SK-N-SH treated with all-trans-retinoic acid at 6 μM for 48 hours (cell line): ENCODE measurements at places on chromosomes 5 and 9.
A peak's percentile ranks its signal among the peaks of the same experiment; 100 is the strongest.

- no peak for ATAC-seq
These were observed 423.7 kb downstream of the ANXA1 start for GRCh38 chr9:73575101-73576060.

DNA sequence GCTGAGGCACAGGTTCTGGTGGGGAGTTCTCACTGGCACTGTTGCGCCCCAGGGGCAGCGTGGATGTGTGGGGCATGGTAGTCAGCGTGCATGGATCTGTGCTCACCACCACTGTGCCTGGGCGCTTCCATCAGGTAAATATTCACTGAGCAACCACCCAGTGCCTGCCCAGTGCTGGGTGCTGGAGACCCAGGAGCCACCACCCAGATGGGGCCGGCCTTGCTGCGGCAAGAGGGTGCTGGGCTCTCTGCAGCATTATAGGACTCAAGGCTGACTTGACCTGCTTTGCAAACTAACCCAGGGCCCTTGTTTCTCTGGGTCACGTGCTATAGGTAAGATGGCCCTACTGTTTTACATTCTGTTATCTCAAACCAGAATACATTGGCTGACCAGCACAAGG is 60.5 kb downstream of the DAP start:
- ATAC-seq = no peak

- no peak; the same call in 2 of the 3 replicates for ATAC-seq
These were observed 41.8 kb downstream of the CAMSAP1 start for GRCh38 chr9:135865531-135865930.

DNA sequence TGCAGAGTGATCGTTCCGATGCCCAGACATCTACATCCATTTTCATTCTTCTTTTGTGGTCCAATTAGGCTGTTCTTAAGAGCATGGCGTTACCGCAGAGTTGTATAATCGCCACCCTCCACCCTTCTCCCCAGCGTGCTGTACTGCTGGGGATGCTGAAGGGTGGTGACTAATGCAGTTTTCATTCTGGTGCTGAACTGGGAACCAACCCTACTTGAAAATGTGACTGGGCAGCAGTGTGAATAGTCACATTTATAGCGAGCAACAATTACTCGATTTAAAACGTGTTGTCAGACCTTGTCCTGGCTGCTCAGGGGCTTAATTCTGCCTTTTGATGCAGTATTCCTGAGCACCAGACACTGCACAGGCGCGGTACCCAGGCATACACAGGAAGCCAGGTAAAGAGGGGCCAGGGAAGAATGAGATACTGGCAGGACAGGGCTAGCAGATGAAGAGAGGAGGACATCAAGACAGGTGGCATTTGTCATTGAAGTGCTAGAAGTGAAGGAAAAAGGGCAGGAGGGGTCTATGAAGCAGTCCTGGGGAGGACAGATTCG is 719 bp upstream of the ISCA1 start:
- ATAC-seq = peak; percentile 53

DNA sequence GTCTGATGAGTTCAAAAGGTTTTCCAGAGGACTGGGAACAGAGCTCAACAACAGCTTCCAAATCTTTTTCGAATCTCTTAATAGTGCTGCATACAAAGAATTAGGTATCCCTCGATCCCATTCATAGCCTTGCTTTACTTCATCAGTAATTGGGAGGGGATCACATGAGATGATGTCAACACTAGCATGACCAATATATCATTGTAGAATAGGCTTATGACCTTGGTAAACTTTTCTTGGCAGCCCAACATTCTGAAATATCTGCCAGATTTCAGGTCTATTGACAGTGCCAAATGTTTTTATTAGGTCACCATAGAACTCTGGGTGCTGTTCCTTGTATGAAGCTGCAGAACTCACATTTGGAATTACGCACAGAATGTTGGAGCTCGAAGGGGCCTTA is 228.9 kb downstream of the FGF10 start:
- no peak for ATAC-seq

- ATAC-seq = no peak
These were observed 4.4 kb downstream of the FRRS1L start for GRCh38 chr9:109162677-109163076.

GRCh38 chr9:127860779-127861178 is 6.3 kb upstream of the ENG start:
- ATAC-seq = no peak

GRCh38 chr9:76213751-76214150 is 180.5 kb downstream of the RFK start:
- ATAC-seq = no peak

GRCh38 chr5:162160401-162160800 is 92.8 kb downstream of the GABRG2 start:
- no peak for ATAC-seq

DNA sequence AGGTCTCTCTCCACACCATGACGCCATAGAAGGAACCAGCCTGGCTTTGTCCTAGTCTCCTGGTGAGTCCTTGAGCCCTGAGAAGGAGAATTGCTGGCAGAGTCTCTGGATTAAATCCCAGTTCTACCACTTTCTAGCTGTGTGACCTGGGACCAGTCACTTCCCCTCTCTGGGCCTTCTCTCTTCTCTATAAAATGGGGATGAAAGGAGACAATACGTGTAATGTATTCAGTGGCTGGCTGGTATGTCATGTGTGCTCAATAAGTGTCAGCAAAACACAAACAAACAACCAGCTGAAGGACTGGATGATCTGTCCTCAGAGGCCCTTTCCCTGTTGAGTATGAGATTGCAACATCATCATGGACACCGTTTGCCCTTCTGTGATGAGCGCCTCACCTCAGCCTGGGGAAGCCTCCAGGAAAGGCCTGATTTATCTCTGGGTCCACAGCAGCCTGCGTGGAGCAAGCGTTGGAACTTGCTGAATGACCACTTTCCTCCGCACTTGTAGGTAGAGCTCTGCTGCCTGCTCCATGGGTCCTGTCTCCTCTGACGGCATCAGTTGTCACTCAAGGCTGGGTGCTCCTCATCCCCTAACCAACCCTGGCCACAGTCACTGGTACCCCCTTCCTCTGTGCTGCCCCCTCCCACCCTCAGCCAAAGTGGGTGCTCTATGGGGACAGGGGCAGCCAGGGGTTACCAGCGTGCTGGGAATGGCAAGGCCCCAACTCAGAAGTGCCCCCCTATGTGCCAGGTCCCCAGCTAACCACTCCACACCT is 3.6 kb upstream of the NR5A1 start:
- no peak for ATAC-seq

GRCh38 chr9:122338994-122339393 is 31.8 kb upstream of the PTGS1 start:
- ATAC-seq = peak; percentile 47

- ATAC-seq = peak; percentile 65
These were observed 33.0 kb upstream of the SLC25A51 start for GRCh38 chr9:37936965-37937364.

DNA sequence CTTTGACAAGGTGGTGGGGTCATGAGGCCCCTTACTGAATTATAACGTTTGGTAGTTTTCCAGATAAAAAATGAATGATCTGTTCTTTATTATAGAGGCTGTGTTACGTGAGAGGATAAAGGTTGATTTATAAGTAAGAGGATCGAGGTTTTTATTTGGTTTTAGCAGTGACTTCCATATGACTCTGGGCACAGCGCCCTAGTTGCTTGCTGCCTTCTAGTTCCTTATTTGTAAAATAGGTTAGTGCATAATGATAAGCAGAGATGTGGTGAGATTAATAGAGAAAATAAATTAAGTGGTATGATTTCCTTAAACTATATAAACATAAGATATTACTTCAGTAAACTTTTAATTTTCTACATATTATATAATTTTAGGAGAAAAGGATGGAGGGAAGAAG is 29.8 kb downstream of the MRRF start:
- no peak for ATAC-seq

GRCh38 chr9:33133186-33133585 is 34.0 kb downstream of the B4GALT1 start:
- peak; percentile 62 for ATAC-seq

GRCh38 chr5:56705217-56705616 is 110.1 kb upstream of the MAP3K1 start:
- ATAC-seq = no peak

- ATAC-seq = peak; percentile 46
These were observed 1.1 kb upstream of the NOTCH1 start for GRCh38 chr9:136546697-136547501.
